Fibroblast of lung (primary cell): ENCODE measurements at places on chromosomes 2 and 18. TPM values are rescaled to one million over a fixed set of nuclear protein-coding genes. Genes with fewer than 3 reads are reported as not detected.

ABCG5 gene
- total RNA-seq, result not detected in 2 replicates

PLCL1 gene
- 0.83 and 1.3 TPM in 2 replicates for total RNA-seq

TXNDC9 gene
- total RNA-seq, result 44.2 and 46.7 TPM in 2 replicates

INO80B gene
- 13.0 and 14.9 TPM in 2 replicates for total RNA-seq

TEKT4 gene
- not detected in 2 replicates for total RNA-seq

ANKRD62 gene
- total RNA-seq, result not detected in 2 replicates
